ENCODE measurements at places on chromosomes 11 and 22. TPM values are rescaled to one million over a fixed set of nuclear protein-coding genes. Genes with fewer than 3 reads are reported as not detected.

- DNase-seq: no peak
Measured at GRCh38 chr22:44944883-44945601, 64.8 kb downstream of the PHF21B start.

DNA sequence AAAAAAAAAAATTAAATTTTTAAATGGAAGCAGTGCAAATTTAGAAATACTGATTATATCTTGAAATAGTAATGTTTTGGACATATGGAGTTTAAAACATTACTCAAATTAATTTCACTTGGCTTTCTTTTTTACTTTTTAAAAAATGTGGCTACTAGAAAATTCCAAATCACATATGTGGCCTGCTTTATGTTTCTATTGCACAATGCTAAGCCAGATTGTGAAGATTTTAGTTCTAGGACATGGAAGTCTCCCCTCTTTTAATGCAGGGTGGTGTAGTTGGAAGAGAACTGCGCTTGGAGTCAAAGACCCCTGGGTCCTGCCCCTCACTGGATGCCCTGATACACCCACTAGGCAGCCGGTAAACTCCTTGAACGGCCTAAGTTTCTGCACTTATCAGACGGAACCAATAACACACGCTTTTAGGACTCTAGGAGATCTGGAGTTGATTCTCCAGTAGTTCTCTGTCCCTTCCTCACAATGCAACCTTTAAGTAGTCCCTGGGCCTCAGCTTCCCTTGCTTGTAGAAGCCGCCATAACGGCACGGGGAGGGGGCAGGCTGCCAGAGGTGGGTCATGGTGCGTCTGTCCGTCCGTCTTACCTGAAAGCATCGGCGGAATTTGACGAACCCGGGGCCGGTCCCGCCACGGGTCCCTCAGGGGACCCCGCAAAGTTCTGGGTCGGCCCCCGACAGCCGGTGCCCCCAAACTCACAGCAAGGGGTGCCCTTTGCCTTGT lies 505 bp downstream of the FAM227A start:
- no peak for DNase-seq

GRCh38 chr22:20268279-20269012 lies at the start of gene RTN4R:
TSS of gene RTN4R (minus strand) at chr22:20268318. CDS start at chr22:20268092, 226 bp downstream.
- peak; percentile 41 for DNase-seq

- DNase-seq: no peak
Measured at GRCh38 chr11:67366546-67366945, 6.9 kb downstream of the CLCF1 start.

Gene RASGRP2
- polyA plus RNA-seq: not detected

Gene SCO2
- 2.3 TPM for polyA plus RNA-seq

Gene GDPD4
- polyA plus RNA-seq: not detected

Data from mammary epithelial cell (primary cell).